Activated T-cell treated with anti-CD3 and anti-CD28 coated beads for 48 hours (primary cell): ENCODE measurements at places on chromosomes 16 and 17.

- DNase-seq = no peak
Measured at GRCh38 chr16:88472637-88473205, 19.6 kb downstream of the ZFPM1 start.

- DNase-seq = no peak
Measured at GRCh38 chr16:54655121-54655590, 275.5 kb upstream of the IRX5 start.

DNA sequence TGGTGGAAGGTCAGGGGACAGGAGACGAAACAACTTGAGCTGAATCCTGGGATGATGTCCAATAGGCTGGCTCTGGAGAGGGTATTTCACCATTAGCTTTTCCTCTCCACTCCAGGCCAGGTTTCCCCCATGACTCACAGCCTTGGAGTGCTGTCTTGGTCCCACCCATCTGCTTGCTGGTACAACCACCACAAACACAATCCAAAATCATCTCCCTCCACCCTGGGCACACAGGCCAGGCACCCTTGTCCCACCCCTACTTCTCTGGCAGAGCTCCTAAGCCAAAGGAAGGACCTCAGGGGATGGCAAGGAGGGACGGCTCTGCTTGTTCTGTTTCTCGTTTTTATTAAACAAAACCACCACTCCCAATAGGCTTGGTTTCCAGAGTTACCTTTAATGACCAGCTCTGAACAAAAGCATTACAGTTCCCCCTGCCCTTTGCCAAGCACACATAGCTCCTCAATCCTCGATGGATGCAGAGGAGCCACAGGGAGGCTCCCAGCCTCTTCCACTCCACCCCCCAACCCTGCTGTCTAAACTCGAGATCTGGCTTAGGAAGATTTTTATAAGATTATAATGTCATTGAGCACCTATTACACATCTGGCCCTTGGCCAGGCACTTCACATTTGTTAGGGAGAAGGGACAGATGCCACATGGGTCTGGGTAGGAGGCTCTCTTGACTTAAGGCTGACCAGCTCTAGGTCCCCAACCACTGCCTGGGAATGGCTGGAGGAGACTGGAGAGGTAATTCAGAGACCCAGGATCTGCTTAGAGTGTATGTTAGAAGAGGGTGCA is 13.3 kb downstream of the CAVIN1 start:
- no peak for DNase-seq

DNA sequence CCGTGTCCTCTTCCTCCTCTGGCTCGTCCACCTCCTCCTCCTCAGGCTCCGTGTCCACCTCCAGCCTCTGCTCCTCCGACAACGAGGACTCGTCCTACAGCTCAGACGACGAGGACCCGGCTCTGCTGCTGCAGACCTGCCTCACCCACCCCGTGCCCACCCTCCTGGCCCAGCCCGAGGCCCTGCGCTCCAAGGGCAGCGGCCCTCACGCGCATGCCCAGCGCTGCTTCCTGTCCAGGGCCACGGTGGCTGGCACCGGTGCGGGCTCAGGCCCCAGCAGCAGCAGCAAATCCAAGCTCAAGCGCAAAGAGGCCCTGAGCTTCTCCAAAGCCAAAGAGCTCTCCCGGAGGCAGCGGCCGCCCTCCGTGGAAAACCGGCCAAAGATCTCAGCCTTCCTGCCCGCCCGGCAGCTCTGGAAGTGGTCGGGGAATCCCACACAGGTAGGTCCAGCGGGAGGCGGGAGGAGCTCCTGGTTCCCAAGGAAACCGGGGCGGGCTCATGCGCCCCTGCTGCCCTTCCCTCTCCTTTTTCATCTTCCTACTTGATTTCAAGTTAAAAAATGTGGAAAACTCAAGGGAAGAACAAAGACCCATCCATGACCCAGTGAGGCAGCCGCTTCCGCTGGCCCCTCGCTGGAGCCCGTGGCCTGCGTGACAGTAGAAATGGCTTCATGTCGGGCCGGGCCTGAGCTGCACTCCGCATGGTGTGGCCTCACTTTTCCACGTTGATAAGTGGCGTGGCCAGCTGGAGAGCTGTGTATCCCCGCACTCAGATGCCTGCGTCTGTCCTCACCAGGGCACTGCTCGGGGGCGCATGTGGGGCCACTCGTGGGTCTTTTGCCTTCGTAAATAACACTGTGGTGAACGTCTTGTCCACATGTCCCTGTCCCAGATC is 50.7 kb downstream of the ACTG1 start:
- DNase-seq = no peak

DNA sequence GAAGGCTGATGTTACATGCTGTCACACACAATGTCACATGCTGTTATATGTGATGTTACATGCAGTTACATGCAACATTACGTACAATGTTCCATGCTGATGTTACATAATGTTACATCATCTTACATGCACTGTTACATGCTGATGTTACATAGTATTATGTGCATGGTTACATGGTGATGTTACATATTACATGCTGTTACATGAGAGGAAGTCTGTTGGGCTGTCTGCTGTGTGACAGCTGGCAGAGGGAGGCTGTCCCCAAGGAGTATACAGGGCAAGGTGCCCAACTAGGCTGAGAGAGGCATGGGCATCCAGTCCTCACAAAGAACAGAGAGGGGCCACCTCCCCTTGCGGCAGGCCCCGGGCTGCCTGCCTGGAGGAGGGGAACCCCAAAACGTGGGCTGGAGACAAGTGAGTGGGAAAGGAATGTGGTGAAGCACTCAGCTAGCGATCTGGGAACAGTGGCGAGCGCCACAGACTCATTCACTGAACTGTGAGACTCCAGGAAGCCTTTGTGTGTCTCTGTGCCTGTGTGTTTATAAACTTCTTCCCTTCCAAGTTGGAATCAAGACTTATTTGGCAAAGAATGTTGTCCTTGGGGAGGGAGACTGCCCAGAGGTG is 30.6 kb downstream of the TMEM92 start:
- no peak for DNase-seq

GRCh38 chr17:79457376-79457775 is 153.5 kb downstream of the RBFOX3 start:
- no peak for DNase-seq

GRCh38 chr17:3762922-3763776 is 37.8 kb downstream of the ITGAE start:
- no peak for DNase-seq

GRCh38 chr17:62110923-62111484 is 45.9 kb upstream of the MED13 start:
- no peak for DNase-seq

GRCh38 chr16:21218153-21218552 is 6.8 kb upstream of the ZP2 start:
- no peak for DNase-seq

DNA sequence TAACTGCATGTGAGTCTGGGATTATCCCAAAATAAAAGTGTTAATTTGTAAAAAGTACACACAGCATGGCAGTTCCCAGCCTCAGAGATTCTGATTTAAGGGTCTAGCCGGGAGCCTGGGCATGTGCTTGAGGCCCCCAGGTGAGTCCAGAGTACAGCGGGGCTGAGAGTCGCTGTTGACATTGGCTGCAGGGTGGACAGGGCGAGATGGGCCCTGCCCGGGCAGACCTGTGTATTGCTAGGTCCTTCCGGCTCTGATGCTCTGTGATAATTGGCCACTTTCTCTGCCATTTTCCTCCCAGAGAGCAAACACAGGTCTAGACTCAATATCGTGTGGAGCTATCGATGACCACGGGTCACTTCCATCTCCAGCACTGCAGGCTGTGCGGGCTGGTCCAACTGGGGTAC is 73.6 kb downstream of the ABCC6 start:
- DNase-seq = no peak

- DNase-seq = no peak
Measured at GRCh38 chr16:16062023-16062937, 112.9 kb downstream of the ABCC1 start.

DNA sequence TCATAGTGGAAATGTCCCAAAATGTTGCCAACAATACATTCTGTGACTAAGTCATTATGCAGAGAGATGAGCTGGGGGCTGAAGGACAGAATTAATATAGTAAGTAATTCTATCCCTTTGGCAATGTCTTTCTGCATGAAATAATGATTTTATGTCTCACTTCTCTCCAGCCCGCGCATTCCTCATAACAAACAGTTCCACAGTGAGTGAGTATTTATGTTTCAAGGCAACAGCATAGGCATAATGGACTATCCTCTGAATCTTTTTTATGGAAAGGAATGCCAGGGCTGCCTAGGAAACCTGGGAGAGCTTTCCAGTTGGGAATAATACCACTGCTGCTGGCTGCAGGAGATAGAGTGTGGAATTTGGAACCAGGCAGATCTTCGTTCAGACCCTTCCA is 477.7 kb downstream of the HS3ST4 start:
- no peak for DNase-seq
